ENCODE measurements at places on chromosomes 2 and 18.

- DNase-seq = no peak
Measured at GRCh38 chr2:200913654-200914053, 24.5 kb downstream of the NIF3L1 start.

DNA sequence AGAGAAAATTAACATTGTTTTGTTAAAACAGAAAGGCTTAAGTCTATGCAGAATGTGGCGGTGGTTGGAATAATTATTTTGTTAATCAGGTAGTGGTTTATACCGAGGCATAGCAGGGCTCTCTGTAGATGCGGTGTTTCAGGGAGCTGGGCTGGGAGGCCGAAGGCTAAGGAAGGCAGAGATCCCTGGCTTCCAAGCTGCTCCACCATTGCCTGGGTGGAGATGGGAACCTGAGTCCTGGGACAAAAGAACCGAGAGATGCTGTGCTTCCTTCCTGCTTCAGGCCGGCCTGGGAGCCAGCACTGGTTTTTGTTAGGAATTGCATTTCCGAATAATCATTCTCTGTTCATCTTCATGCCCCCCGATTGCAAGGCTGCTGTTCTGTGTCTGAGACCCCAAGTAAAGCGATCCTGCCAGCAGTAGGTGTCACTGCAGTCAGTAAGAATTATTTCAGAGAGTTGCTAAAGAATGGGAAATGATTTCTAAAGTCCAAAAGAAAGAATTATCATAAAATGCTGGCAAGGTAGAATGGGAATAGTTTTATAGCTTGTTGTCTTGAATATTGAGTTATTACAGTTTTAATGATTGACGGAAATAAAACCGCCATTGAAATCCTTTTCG, 824.9 kb downstream of the GALR1 start:
- DNase-seq = no peak

GRCh38 chr2:188345831-188346458, 54.3 kb downstream of the GULP1 start:
- DNase-seq = no peak

GRCh38 chr2:14756122-14756541, 123.6 kb downstream of the LRATD1 start:
- DNase-seq = no peak

GRCh38 chr18:46322411-46322891, 218.3 kb downstream of the HAUS1 start:
- no peak for DNase-seq

- DNase-seq = no peak
Measured at GRCh38 chr2:121664086-121664485, 14.8 kb upstream of the CLASP1 start.

DNA sequence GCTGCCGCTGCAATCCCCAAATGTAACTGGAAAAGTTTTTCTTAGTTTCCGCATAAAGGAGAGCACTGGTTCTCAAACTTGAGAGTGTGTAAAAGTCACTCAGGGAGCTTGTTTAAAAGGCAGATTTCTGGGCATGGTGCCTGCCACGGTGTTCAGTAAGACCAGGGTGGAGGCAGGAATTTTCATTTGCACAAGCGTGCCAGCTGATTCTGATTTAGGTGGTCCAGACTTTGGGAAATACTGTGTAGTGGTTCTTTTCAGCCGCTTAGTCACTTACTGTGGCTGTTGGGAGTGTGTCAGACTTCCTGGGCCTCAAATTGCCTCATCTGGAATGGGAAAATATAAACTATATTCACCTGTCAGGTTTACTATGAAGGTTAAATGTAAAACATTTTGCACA, 788 bp downstream of the ARMC9 start:
- no peak for DNase-seq
